ENCODE measurements at places on chromosomes 4 and X. TPM values are rescaled to one million over a fixed set of nuclear protein-coding genes. Genes with fewer than 3 reads are reported as not detected.

GRCh38 chr4:104073229-104073628, 353.4 kb upstream of the TACR3 start:
- H3K4me3 ChIP-seq = no peak overlapping the region
- H3K27me3 ChIP-seq = no peaks in the 10 kb centered on the region
- no peaks in the 10 kb centered on the region for H3K36me3 ChIP-seq
- H3K4me1 ChIP-seq = no peaks in the 10 kb centered on the region
- H3K27ac ChIP-seq = no peak overlapping the region
- DNase-seq = no peak

BANK1 gene
- polyA plus RNA-seq = 0.05 TPM

DUSP9 gene
- polyA plus RNA-seq = 0.05 TPM

DNA sequence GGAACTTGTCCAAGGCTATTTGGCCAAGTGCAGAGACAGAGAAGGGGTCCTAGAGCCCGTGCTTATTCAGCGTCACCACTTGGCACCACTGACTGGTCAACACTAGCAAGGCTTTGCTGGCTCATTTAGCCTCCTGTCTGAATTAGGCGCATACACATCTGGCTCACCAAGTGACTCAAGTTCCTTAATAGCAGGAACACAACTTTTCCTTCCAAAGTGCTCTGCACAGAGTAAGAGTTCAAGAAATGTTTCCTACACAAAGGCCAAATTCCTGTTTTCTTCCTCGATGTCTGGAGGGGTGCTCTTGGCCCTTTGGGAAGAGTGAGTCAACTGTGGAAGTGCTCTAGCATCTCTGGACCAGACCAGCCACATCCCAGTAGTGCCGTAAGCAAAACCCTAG, 26.8 kb upstream of the CENPU start:
- no peak overlapping the region for H3K4me3 ChIP-seq
- no peaks in the 10 kb centered on the region for H3K27me3 ChIP-seq
- peaks cover 28% of the 10 kb centered on the region for H3K36me3 ChIP-seq
- peaks cover 4% of the 10 kb centered on the region for H3K4me1 ChIP-seq

GRCh38 chr4:106569146-106570031, 200.8 kb upstream of the GIMD1 start:
- no peaks in the 10 kb centered on the region for H3K36me3 ChIP-seq
- H3K4me1 ChIP-seq = peaks cover 14% of the 10 kb centered on the region
- DNase-seq = no peak
- H3K27ac ChIP-seq = peak overlapping the region; percentile 42
- no peaks in the 10 kb centered on the region for H3K27me3 ChIP-seq

- no peaks in the 10 kb centered on the region for H3K36me3 ChIP-seq
- no peak for DNase-seq
- peak overlapping the region; percentile 94 for H3K27ac ChIP-seq
- H3K27me3 ChIP-seq = no peaks in the 10 kb centered on the region
- H3K4me3 ChIP-seq = no peak overlapping the region
Measured at GRCh38 chr4:100985576-100985975, 361.8 kb downstream of the PPP3CA start.

GRCh38 chr4:38306482-38307071, 346.4 kb downstream of the PTTG2 start:
- H3K27me3 ChIP-seq = no peaks in the 10 kb centered on the region
- H3K36me3 ChIP-seq = no peaks in the 10 kb centered on the region
- no peak overlapping the region for H3K4me3 ChIP-seq
- H3K4me1 ChIP-seq = no peaks in the 10 kb centered on the region
- DNase-seq = no peak

GRCh38 chrX:81615979-81616378, 414.1 kb downstream of the SH3BGRL start:
- H3K27ac ChIP-seq = no peak overlapping the region
- no peaks in the 10 kb centered on the region for H3K36me3 ChIP-seq
- H3K4me3 ChIP-seq = no peak overlapping the region
- no peaks in the 10 kb centered on the region for H3K4me1 ChIP-seq
- H3K27me3 ChIP-seq = no peaks in the 10 kb centered on the region

- H3K27me3 ChIP-seq = no peaks in the 10 kb centered on the region
- peak; percentile 63 for DNase-seq
- peak overlapping the region; percentile 96 for H3K27ac ChIP-seq
- H3K36me3 ChIP-seq = no peaks in the 10 kb centered on the region
- H3K4me3 ChIP-seq = no peak overlapping the region
Measured at GRCh38 chr4:10007793-10008608, 13.3 kb downstream of the SLC2A9 start.

GRCh38 chrX:19625612-19626011, 110.3 kb upstream of the MAP3K15 start:
- no peaks in the 10 kb centered on the region for H3K27me3 ChIP-seq
- DNase-seq = no peak
- H3K4me1 ChIP-seq = peaks cover 13% of the 10 kb centered on the region
- no peaks in the 10 kb centered on the region for H3K36me3 ChIP-seq
- H3K27ac ChIP-seq = peak overlapping the region; percentile 67

ABLIM2 gene
- polyA plus RNA-seq = 0.53 TPM

- no peaks in the 10 kb centered on the region for H3K27me3 ChIP-seq
- peaks cover 11% of the 10 kb centered on the region for H3K4me1 ChIP-seq
- peak overlapping the region; percentile 14 for H3K27ac ChIP-seq
- DNase-seq = no peak
- H3K36me3 ChIP-seq = no peaks in the 10 kb centered on the region
Measured at GRCh38 chr4:87502580-87503238, 26.5 kb downstream of the SPARCL1 start.

DNA sequence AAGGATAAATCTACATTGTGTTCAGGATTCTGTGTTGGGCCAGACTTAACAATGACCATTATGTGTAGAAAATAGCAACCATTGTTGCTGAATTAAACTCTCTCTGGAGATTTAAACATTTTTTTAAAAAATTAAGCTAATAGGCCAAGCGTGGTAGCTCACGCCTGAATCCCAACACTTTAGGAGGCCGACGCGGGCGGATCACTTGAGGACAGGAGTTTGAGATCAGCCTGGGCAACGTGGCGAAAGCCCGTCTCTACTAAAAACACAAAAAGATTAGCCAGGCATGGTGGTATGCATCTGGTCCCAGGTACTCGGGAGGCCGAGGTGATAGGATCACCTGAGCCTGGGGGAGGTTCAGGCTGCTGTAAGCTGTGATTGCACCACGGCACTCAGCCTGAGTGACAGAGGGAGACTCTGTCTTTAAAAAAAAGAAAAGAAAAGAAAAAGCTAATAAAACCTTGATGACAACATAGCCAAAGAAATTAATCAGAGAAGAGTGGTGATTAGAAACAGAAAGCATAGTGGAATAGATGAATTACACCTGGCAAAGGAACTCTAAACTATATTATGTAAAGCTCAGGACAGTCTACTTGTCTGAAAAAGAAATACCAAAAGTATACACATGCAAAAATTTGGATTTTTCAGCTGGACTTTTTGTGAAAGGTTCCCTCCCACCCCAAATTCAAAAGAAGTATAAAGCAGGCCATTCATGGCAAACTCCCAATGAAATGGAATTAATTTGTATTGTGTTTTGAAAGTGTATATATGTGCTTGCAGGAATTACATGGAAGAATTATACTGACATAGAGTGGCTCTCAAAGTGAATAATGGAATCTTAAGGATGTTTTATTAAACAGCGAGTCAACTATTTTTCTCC, 21.9 kb downstream of the PLS3 start:
- no peak for DNase-seq
- 0 out of 2 replicates have a peak overlapping the region, but pooled peaks have one; percentile 27 for H3K4me3 ChIP-seq
- H3K36me3 ChIP-seq = no peaks in the 10 kb centered on the region
- no peaks in the 10 kb centered on the region for H3K27me3 ChIP-seq

DNA sequence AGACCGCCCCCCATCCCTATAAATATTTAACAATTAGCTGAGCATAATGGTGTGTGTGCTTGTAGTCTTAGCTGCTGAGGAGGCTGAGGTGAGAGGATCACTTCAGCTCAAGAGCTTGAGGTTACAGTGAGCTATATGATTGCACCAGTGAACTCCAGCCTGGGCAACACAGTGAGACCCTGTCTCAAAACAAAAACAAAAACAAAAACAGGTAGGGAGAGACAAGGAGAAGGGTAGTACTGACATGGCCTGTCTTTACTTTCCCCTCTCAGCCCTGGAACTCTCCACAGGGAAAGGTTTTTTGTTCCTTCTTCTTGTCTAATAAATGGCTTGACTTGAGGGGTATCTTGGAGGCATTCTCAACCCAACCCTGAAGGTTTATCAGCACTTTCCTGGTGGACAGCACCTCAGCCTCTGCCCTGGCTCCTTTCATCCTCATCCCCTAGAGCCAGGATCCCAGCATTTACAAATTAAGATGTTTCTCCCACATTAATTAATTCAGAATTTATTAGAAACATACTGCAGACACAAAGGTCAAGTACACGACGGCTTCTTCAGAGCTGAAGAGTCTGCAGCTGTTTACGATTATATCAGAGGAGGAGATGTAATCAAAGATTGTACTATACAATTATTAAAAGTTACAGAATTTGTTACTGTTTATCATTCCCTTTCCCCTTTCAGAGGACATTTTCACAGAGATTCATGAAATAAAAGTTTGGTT, 131.8 kb downstream of the AFF1 start:
- no peak overlapping the region for H3K4me3 ChIP-seq
- H3K27me3 ChIP-seq = no peaks in the 10 kb centered on the region
- H3K36me3 ChIP-seq = no peaks in the 10 kb centered on the region
- no peak for DNase-seq
- H3K4me1 ChIP-seq = no peaks in the 10 kb centered on the region

DNA sequence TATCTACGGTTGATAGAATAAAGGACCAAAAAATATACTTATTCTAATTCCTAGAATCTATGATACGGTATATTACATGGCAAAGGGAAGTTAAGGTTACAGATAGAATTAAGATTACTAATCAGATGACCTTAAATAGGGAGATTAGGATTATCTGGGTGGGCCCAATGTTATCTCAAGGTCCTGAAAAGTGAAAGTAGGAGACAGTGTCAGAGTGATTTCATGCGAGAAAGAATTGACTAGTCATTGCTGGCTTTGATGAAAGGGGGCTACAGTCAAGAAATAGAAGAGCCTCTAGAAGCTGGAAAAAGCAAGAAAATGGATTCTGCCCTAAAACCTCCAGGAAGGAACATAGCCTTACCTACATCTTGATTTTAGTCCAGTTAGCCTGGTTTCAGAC, 176.9 kb upstream of the PPP1R2C start:
- no peak for DNase-seq
- H3K27ac ChIP-seq = no peak overlapping the region
- no peak overlapping the region for H3K4me3 ChIP-seq
- H3K36me3 ChIP-seq = no peaks in the 10 kb centered on the region

DNA sequence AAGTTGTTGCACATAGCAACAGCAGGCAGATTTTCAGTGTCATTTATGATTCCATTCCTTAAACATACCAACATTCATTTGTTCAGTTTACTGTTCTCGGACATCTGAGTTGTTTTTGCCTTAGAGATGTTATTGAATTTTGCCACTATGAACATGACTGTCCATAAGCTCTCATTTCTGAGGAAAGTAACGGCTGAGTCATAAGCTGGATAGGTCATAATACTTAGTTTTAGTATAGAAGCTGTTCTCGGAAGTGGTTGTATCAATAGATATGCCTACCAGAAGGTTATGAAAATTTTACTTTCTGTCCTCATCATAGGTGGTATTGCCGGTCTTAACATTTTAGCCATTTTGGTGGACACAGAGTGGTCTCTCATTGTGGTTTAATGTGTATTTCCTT, 157.1 kb upstream of the CLNK start:
- H3K4me1 ChIP-seq = no peaks in the 10 kb centered on the region
- H3K27ac ChIP-seq = no peak overlapping the region
- H3K36me3 ChIP-seq = no peaks in the 10 kb centered on the region
- H3K27me3 ChIP-seq = no peaks in the 10 kb centered on the region
- no peak overlapping the region for H3K4me3 ChIP-seq
- DNase-seq = no peak

DNA sequence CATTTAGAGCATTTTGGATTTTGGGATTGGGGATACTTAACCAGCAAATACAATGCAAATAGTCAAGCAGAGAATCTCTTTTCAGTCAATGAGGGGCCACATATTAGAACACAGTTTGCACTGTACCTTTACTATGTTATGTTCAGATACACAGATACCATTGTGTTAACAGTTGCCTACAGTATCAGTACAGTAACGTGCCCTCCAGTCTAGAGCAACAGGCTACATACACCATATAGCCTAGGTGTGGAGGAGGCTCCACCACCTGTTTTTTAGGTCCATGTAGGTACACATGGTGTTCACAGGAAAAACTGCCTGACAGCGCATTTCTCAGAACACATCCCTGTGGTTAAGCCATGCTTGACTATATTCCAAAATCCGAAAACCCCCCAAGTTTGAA, 9.1 kb downstream of the GRPEL1 start:
- 0 out of 2 replicates have a peak, but pooled peaks cover 4% of the 10 kb centered on the region for H3K4me1 ChIP-seq
- no peak overlapping the region for H3K4me3 ChIP-seq
- no peak for DNase-seq
- peaks cover 59% of the 10 kb centered on the region for H3K36me3 ChIP-seq

DNA sequence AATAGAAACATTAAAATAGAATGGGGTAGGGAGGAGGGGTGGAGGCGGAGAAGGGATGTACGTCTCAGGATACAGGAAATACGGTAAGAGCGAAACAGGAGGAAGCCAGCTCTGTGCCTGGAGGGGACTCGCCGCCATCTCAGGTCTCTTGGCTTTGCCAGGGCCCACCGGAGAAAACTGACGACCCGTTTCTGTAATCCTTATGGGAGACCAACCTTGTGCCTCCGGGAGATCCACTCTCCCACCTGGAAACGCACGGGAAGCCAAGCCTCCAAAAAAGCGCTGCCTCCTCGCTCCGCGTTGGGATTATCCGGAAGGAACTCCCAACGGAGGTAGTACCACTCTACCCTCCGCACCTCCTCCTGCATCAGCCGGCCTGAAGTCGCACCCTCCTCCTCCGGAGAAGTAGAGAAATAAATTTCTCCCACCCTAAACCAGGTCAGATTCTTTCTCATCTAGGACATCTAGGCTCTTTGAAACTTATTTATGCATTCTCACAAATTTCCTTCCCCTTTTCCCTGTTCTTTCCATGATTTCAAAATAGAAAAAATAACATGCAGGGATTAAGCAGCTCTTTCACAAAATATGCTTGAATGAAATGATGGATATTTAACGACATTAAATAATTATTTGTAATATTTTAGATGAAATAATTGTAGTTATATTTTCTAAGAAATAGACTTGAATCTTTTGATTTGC, at the start of gene NBDY:
Gene NBDY, plus strand, starts transcription at position 92 of the 699 bp plus-strand sequence. Its CDS starts 111 bp downstream, at position 203.
- peak within 1 kb of the TSS; percentile 81 for H3K27ac ChIP-seq
- peak; percentile 35 for DNase-seq
- H3K4me1 ChIP-seq = no peaks in the 10 kb centered on the region
- peak within 1 kb of the TSS; percentile 72 for H3K4me3 ChIP-seq
- peaks cover 4% of the 10 kb centered on the region for H3K36me3 ChIP-seq
- H3K27me3 ChIP-seq = peaks cover 4% of the 10 kb centered on the region

Data from SK-N-SH (cell line).